Karpas-422 (cell line): ENCODE measurements at places on chromosomes 3 and 15.

- no peaks in the 10 kb centered on the region for H3K36me3 ChIP-seq
- H3K27me3 ChIP-seq, result no peaks in the 10 kb centered on the region
- DNase-seq, result no peak
- H3K4me1 ChIP-seq, result peaks cover 6% of the 10 kb centered on the region
These were observed 21.9 kb downstream of the IL12A start for GRCh38 chr3:160010578-160010977.

GRCh38 chr15:80177156-80177555, 24.4 kb downstream of the FAH start:
- no peaks in the 10 kb centered on the region for H3K27me3 ChIP-seq
- H3K4me1 ChIP-seq, result peaks cover 11% of the 10 kb centered on the region
- no peak overlapping the region for H3K4me3 ChIP-seq
- peaks cover 2% of the 10 kb centered on the region; the same call in 1 of the 2 replicates for H3K36me3 ChIP-seq
- no peak for DNase-seq
- H3K27ac ChIP-seq, result no peak overlapping the region

DNA sequence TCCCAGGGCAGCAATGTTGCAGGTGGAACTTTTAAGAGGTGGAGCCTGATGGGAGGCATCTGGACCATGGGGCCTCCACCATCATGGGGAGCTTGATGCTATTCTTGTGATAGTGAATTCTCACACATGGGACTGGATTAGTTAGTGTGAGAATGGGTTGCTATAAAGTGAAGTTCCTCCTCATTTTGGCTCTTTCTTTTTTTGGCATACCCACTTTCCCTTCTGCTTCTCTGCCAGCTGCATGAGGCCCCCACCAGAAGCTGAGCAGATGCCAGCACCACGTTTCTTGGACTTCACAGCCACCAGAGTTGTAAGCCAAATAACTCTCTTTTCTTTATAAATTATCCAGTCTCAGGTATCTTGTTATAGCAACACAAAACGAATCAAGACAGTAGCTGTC, 101.0 kb downstream of the PEX5L start:
- H3K27ac ChIP-seq, result peak overlapping the region; percentile 95
- no peaks in the 10 kb centered on the region for H3K27me3 ChIP-seq
- peak overlapping the region; percentile 30 for H3K4me3 ChIP-seq
- H3K4me1 ChIP-seq, result peaks cover 88% of the 10 kb centered on the region

DNA sequence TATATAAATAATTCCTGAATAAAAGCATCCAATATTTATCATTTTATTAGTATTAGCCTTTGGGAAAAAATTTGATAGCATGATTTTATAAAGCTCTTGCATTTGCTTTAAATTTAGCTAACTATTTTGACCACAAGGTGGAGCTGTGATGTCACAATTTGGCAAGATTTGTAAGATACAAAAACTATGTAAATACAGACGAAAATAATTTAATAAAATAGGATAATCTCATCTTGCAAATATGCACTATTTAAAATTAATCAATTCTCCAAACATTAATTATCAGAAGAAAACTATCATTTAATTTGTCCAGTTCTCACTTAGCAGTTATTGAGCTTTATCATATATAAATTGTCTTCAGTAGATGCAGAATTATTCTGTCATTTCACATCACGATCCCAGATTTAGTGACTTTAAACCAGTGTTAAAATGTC, 95.4 kb downstream of the PLOD2 start:
- no peaks in the 10 kb centered on the region for H3K27me3 ChIP-seq
- no peaks in the 10 kb centered on the region for H3K4me1 ChIP-seq
- H3K27ac ChIP-seq, result no peak overlapping the region

GRCh38 chr15:101251830-101252820, at the start of gene CHSY1:
Gene CHSY1, minus strand, starts transcription at chr15:101252048. Its CDS starts 592 bp downstream, at chr15:101251456.
- H3K27ac ChIP-seq, result no peak within 1 kb of the TSS
- peaks cover 31% of the 10 kb centered on the region for H3K4me1 ChIP-seq
- no peaks in the 10 kb centered on the region; the same call in 1 of the 2 replicates for H3K27me3 ChIP-seq

GRCh38 chr3:127689266-127689860, 16.6 kb downstream of the ABTB1 start:
- H3K27me3 ChIP-seq, result no peaks in the 10 kb centered on the region
- peaks cover 46% of the 10 kb centered on the region for H3K36me3 ChIP-seq
- no peak overlapping the region for H3K27ac ChIP-seq
- DNase-seq, result no peak
- no peak overlapping the region for H3K4me3 ChIP-seq

GRCh38 chr3:149767720-149768119, 15.4 kb upstream of the COMMD2 start:
- H3K36me3 ChIP-seq, result no peaks in the 10 kb centered on the region
- DNase-seq, result no peak
- no peak overlapping the region for H3K4me3 ChIP-seq
- no peak overlapping the region for H3K27ac ChIP-seq
- H3K27me3 ChIP-seq, result no peaks in the 10 kb centered on the region

DNA sequence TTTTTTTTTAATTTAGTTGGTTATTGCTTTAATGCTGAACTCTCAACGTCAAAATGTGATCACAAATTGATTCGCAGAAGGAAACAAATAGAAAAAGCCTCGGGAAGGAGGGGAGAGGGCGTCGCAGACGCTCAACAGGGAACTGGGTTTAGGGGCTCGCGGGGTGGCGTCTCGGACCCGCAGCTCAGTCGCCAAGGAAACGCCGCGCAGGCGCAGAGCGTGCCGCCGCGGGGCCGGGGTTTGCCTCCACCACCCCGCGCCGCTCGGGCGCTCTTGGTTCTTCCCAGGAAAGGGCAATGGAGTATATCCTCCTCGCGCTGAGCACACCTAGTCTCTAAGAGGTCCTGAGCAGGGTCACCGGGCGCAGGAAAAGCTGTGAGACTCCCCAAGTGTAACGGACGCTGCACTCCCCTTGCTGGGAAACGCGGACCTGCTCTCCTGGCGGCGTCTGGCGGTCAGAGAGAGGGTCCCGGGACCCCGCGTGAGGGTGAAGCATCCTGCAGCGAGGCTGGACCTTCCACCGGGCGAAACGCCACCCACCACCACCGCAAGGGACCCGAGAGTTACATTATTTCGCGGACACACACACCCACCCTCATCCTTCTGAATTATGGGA, 753 bp downstream of the PLCH1 start:
- peaks cover 21% of the 10 kb centered on the region for H3K4me1 ChIP-seq
- H3K27me3 ChIP-seq, result no peaks in the 10 kb centered on the region; the same call in 1 of the 2 replicates
- DNase-seq, result peak; percentile 80
- H3K27ac ChIP-seq, result no peak overlapping the region
- H3K4me3 ChIP-seq, result peak overlapping the region; percentile 80

DNA sequence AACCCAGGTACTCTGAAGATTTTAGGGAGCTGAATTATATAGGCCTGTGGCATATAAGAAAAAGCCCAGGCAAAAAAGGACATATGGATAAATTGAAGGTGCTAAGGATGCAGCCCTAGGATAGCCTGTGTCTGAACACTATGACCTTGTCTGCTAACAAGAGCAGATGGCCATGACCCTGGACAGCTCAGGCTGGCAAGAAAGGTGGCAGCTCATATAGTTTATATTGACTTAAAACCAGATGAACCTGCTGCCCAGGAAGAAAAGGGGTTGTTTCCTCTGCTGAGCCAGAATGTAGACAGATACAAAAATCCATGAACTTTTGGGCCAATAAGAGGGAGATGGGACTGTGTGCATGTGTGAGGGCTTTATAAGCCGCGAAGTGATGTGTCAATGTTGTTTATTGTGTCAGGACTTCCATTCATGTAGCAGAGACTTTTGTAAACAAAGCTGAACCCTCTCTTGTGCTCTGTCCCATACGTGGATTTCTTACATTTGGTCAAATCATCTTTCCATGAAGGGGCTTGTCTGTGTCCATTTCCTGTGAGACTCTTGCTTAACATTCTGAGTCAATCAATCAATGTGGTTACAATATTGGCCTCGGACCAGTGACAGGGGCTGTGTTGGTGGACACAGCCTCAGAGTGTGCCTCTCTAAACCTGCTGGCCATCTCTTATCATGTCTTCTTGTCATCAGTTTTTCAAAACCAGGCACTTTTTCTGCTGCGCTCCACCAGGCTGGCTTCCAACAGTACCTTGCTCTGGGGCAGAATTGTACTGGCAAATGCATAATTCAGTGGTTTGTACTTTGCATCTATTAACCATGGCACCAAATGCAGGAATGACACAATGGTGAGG, 321.2 kb downstream of the WDR72 start:
- H3K27ac ChIP-seq, result no peak overlapping the region
- H3K4me3 ChIP-seq, result no peak overlapping the region
- no peak for DNase-seq
- H3K4me1 ChIP-seq, result no peaks in the 10 kb centered on the region

- no peaks in the 10 kb centered on the region for H3K27me3 ChIP-seq
- DNase-seq, result no peak
- no peak overlapping the region for H3K4me3 ChIP-seq
- no peaks in the 10 kb centered on the region for H3K36me3 ChIP-seq
These were observed 160.6 kb upstream of the IQSEC1 start for GRCh38 chr3:13233487-13234485.

- H3K36me3 ChIP-seq, result no peaks in the 10 kb centered on the region
- H3K4me1 ChIP-seq, result peaks cover 70% of the 10 kb centered on the region
- H3K27ac ChIP-seq, result no peak overlapping the region
- peak overlapping the region; percentile 67 for H3K4me3 ChIP-seq
- DNase-seq, result no peak
These were observed 794 bp downstream of the LRIG1 start for GRCh38 chr3:66499881-66500575.

DNA sequence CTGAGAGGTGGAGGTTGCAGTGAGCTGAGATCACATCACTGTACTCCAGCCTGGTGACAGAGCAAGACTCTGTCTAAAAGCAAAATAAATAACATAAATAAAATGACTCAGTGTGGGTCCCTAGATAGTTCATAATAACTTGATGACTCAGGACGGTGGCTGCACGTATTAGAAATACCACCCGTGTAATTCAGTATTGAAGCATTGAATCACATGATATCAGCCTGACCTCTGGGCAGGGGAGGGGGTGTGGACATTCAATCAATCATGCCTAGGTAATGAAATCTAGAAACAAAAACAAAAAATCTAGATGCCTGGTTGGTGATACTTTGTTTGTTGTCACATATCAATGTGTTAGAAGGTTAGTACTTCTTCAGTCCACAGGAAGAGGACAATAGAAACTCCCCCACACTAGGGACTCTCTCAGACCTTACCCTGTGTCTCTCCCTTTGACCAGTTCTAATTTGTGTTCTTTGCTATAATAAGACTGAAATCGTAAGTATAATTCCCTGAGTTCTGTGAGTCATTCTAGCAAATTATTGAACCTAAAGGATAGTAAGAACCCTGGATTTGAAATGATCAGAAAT, 177.3 kb downstream of the GAP43 start:
- no peaks in the 10 kb centered on the region for H3K4me1 ChIP-seq
- H3K27me3 ChIP-seq, result no peaks in the 10 kb centered on the region
- H3K27ac ChIP-seq, result no peak overlapping the region
- H3K4me3 ChIP-seq, result no peak overlapping the region

DNA sequence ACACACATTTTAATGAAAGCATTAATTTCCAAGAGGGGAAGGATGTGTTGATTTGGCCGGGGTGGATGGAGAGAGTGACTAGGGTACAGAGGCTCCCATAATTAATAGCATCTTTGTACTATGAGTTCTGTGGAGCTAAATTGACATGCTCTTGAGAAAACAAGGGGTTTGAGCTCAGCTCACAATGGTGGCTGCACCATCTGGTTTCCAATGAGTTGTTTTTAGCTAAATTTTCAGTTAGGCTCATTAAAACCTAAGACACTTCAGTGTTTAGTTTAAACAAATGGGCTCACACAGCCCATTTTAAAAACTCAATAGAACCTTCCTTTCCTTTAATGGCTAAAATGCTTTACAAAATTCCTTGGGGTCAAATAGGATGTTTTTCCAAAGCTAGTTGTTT, 199.7 kb downstream of the TNIK start:
- no peak overlapping the region for H3K27ac ChIP-seq
- no peaks in the 10 kb centered on the region for H3K36me3 ChIP-seq
- no peaks in the 10 kb centered on the region for H3K27me3 ChIP-seq
- no peak for DNase-seq

DNA sequence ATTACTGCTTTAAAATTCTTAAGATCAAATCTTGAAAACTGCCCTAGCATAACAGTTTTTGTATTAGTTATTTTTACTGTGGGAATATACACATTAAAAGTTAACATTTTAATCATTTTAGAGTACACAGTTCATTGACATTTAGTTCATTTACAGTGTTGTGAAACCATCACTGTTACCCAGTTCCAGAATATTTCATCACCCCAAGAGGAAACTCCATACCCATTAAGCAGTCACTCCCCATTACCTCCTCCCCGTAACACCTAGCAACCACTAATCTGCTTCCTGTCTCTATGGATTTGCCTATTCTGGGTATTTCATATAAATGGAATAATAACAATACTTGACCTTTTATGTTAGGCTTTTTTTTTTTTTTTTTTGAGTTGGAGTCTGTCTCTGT, 164.1 kb upstream of the LRRFIP2 start:
- DNase-seq, result no peak
- H3K4me3 ChIP-seq, result no peak overlapping the region
- H3K4me1 ChIP-seq, result peaks cover 9% of the 10 kb centered on the region; the same call in 1 of the 2 replicates
- no peaks in the 10 kb centered on the region for H3K27me3 ChIP-seq
- no peak overlapping the region for H3K27ac ChIP-seq

GRCh38 chr3:168047190-168047795, 48.4 kb downstream of the GOLIM4 start:
- H3K4me3 ChIP-seq, result no peak overlapping the region
- no peaks in the 10 kb centered on the region for H3K27me3 ChIP-seq
- no peaks in the 10 kb centered on the region for H3K36me3 ChIP-seq
- peak; percentile 93 for DNase-seq

GRCh38 chr3:131221731-131222130, 159.8 kb upstream of the NUDT16 start:
- H3K27ac ChIP-seq, result no peak overlapping the region
- H3K36me3 ChIP-seq, result no peaks in the 10 kb centered on the region
- no peak for DNase-seq
- no peaks in the 10 kb centered on the region for H3K27me3 ChIP-seq
- H3K4me3 ChIP-seq, result no peak overlapping the region

DNA sequence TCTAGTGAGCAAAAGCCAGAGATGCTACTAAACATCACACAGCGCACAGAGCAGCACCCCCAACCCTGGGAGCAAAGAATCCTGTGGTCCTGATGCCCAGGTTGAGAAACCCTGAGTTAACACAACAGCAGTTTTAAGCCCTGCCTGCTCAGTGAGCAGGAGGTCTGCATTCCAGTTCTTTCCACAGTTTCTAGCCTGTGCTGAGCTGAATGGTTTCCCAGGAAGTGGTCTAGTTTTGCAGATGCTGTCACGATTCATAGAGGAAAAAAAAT, 171.1 kb upstream of the PROK2 start:
- H3K4me1 ChIP-seq, result peaks cover 13% of the 10 kb centered on the region
- no peak for DNase-seq
- no peak overlapping the region for H3K4me3 ChIP-seq

DNA sequence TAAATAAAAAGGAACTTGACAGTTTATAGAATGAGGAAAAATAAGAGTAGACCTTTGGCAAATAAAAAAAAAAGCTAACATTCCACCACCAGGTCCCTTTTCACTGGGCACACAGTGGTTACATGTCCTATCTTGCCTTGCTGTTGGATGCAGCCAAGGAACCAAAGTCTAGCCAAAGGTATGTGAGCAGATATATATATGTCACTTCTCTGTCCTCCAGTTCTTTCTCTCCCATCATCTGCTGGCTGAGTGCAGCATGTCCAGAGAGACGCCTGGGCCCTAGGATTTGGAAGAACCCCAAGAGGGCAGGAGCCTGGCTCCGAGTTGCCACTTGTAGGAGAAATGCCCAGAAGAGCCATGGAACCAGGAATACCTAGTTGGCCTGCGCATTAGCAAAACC, 104.7 kb downstream of the SERPINI1 start:
- no peaks in the 10 kb centered on the region for H3K27me3 ChIP-seq
- H3K27ac ChIP-seq, result no peak overlapping the region
- H3K36me3 ChIP-seq, result no peaks in the 10 kb centered on the region
- H3K4me1 ChIP-seq, result peaks cover 28% of the 10 kb centered on the region
- H3K4me3 ChIP-seq, result no peak overlapping the region
